Testis (tissue), 5 donors: ENCODE measurements at places on chromosomes 6 and 20.
A peak's percentile ranks its signal among the peaks of the same experiment; 100 is the strongest.

- DNase-seq, result no peak
Observed at GRCh38 chr6:90982051-90982450, 395.2 kb upstream of the MAP3K7 start.

DNA sequence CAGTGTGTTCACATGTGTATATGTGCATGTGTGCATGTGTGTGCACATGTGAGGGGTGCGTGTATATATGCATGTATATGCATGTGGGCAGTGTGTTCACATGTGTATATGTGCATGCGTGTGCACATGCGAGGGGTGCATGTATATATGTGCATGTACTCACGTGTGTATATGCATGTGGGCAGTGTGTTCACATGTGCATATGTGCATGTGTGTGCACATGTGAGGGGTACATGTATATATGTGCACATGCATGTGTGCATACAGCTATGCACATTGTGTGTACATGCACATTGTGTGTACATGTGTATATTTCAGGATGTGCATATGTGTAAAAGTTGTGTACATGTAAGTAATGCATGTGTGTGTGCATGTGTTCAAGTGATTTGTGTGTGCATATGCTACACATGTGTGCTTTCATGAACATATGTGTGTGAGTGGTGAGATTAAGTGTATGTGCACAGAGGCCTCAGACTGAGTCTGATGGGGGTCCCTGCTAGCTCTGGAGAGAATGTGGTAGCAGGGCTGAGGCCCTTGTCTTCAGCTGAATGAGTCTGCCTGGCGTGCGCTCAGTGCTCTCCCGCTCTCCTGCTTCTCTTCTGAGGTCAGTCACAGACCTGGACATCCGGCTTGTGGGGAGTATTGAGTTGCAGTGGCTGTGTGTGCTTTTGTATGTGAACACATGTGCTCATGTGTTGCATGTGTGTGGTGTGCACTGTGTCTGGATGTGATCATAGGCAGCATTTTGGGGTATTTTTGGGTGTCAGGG is 19.9 kb upstream of the MYT1 start:
- DNase-seq, result no peak

- peak; percentile 48 for DNase-seq
Observed at GRCh38 chr20:33423141-33423834, 20.3 kb downstream of the SNTA1 start.

GRCh38 chr6:110549277-110549676 is 72.9 kb upstream of the SLC22A16 start:
- peak; percentile 54 for DNase-seq

- DNase-seq, result peak; percentile 85
Observed at GRCh38 chr20:5528719-5529256, 212.0 kb upstream of the PROKR2 start.

DNA sequence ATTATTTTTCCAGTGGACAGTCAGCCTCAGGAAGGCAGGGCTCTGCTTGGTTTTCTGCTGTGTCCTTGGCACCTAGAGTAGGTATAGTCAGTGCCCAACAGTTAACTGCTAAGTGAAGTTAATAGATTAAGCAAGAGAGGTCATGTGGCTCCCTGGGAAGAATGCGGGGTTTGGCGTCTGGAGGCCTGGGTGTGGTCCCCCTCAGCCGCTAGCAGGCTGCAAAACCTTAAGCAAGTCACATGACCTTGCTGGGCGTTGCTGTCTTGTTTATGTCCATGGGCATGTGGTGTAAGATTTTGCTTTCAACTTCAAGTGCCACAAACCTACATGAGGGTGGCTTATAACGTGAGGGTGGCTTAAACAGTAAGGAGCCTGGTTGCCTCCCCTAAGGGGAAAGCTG is 75.5 kb upstream of the SCP2D1 start:
- DNase-seq, result no peak

GRCh38 chr20:63808145-63808724 is 22.8 kb downstream of the ZBTB46 start:
- DNase-seq, result no peak

DNA sequence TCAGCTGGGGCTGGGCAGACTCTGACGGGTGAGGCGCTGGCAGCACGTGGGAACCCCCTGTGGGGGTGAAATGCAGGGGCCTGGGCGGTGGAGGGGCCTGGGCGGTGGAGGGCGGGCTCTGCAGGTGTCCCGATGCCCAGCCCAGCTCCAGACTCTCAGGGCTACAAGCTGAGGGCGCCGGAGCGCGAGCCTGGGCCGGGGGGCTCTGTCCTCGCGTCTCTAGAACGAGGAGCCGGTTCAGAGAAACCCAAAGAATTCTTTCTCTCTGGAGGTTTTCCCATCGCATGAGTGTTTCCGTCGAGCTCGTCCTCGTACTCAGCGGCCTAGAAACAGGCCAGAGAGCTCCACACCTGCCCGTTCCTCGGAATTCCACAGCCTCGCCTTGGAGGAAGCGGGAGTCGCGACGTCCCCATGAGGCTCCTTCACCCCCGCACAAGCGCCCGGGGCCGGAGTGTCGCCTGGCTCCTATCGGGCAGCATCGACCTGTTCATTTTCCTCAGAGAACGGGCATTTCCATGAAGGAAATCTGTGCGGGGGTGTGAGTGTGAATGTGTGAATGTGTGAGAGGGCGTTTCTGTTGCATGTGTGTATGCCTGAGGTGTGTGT is 76.9 kb downstream of the SMOC2 start:
- no peak for DNase-seq

GRCh38 chr20:5977223-5977622 is 26.8 kb downstream of the MCM8 start:
- no peak for DNase-seq

- no peak for DNase-seq
Observed at GRCh38 chr6:103081876-103082630, 1688.5 kb downstream of the GRIK2 start.

DNA sequence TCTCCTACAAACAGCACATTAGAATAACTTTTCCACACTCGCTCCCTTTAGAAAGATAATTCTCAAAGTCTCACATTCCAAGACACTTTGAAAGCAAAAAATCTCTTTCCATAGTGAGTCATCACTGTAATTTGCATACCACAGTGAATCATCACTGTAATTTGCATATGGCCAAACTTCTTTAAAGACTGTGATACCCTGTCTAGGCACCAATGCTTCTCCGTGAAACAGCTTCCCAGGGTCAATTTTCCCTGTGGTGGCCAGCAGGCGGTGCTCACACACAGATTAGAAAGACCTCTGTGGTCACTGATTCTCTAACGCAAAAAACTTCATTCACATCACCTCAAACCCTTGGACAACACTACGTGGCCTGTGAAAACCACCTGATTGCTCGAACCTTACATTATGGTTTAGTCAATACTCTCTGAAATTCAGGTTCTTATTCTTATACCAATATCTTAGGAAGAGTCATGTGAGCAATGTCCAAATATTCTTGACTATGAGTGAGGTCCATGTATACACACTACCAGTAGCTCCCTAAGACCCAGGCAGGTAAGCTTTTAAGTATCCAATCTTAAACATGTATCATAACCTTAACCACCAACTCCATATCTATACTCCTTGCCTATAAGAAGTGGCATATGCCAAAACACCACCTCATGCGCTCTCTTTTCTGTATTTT is 78.5 kb upstream of the PHACTR1 start:
- DNase-seq, result peak; percentile 71

DNA sequence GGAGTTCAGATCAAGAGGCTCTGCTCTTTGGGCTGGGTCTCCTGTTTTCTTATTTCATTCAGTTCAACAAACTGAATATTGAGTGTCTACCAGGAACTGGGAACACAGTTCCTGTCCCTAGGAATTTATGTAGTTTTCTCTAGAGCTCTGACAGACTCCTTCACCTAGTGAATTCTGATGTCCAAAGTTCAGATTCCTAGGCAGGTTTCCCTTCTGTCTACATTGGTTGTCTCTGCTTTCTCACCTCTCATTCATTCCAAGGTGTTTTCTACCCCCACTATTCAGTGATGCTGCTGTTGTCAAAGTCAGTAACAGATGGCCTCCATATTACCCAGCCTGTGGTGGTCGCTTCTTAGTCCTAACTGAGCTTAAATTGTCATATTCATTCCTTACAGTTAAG is 4.4 kb downstream of the SMIM13 start:
- no peak for DNase-seq

DNA sequence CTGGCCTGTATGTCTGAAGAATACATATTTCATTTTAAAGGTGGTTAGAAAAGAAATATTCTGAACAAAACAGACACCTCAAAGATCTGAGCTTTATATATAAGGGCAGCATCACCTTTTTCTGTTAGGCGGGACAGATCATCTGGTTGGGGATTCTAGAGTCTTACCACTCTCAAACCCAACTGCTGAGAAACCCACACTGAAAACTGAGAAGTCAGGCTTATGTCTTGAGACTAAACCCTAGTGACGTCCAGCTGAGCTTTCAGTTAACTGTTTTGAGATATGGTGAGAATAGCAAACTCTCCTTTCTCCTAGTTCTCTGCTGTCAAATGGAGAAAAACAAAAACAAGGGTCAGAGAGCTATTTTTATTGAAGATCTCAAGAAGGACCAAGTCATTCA is 63.7 kb upstream of the CCN6 start:
- DNase-seq, result no peak
